ENCODE measurements at places on chromosomes 16 and 17.

GRCh38 chr17:65455972-65456343, 105.5 kb downstream of the AXIN2 start:
- DNase-seq: no peak

GRCh38 chr17:59018019-59018418, 88.7 kb downstream of the TRIM37 start:
- no peak for DNase-seq

GRCh38 chr16:82138478-82139285, 31.3 kb downstream of the MPHOSPH6 start:
- DNase-seq: no peak

GRCh38 chr17:5283571-5284315, 1.7 kb downstream of the RABEP1 start:
- no peak for DNase-seq

DNA sequence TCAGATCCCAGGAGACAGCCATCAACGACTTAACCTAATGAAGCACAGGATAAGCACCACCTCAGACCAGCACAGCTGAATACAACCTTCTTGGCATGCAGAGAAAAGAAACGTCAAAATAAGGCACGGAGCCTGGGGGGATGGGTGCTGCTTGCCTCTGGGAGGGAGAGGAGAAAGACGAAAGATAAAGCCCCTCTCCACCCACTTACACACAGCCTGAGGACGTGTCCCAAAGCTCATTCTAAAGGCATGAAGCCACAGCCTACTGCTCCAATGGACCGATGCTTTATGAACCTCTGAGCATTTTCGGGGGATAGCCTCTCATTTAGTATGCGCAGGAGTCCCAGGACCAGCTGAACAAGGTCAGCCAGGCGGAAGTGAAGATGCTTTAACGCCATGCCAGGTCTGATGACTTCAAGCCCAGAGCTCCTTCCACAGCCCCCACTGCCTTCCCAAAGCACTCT, 31.1 kb downstream of the ST3GAL2 start:
- DNase-seq: no peak

DNA sequence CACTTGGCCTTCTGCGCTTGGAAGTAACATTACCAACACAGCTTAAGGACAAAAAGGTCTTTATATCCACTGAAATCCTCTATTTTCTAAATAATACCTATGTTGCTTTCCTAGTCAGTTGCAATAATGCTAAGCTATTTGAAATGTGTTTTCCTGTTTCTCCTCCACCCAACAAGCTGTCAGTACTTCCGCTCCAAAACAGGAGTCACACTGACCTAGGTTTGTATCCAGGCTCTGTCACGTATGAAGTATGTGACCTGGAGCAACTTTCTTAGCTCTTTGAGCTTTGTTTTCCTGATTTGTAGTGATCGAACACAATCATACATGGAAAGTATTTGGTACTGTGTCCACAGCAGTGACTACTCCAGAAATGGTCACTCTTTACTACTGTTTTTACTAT, 24.3 kb upstream of the MYLK3 start:
- DNase-seq: no peak

GRCh38 chr17:7029659-7030058, 6.2 kb upstream of the SLC16A13 start:
- no peak for DNase-seq

DNA sequence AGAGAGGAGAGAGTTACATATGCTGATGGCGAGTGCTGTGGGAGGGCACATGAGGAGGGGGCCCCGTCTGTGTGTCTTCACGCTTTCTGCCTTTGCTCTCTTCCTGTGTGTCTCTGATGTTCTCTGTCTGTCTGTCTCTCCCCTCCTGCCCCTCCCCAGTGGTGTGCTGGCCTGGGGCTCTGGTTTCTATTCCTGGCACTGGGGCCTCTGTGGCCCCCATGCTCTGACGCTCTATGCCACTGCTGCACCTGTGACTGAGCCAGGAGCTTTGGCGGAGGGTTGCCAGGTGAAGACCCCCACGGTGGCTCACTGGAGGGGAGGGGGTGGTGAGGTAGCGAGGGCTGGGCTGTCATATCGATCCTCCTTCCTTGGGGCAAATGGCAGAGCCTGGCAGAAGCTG, 24.6 kb upstream of the BRD7 start:
- DNase-seq: no peak

DNA sequence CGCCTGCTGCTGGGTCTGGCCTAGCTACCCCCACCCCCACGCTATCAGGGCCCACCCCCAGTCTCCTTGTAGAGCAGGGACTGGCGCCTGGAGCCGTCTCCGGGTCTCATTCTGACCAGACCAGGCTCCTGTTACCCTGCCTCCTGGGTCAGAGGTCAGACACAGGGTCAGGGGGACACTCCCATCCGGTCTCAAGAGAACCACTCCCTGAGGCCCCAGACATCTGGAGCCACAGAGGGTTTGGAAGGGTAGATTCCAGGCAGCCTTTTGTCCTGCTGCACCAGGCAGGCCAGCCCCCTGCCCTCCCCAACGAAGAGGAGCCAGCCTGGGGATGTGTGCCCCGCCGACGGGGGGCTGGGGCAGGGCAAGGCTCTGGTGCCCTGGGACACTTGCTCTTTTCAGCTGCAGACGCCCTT, 944 bp upstream of the WFIKKN1 start:
- no peak for DNase-seq

- no peak for DNase-seq
These were observed 92.5 kb upstream of the HAS3 start for GRCh38 chr16:69012906-69013305.
